ENCODE measurements at places on chromosomes 12 and 14.

GRCh38 chr12:65799331-65799730 is 25.0 kb upstream of the HMGA2 start:
- DNase-seq, result no peak

DNA sequence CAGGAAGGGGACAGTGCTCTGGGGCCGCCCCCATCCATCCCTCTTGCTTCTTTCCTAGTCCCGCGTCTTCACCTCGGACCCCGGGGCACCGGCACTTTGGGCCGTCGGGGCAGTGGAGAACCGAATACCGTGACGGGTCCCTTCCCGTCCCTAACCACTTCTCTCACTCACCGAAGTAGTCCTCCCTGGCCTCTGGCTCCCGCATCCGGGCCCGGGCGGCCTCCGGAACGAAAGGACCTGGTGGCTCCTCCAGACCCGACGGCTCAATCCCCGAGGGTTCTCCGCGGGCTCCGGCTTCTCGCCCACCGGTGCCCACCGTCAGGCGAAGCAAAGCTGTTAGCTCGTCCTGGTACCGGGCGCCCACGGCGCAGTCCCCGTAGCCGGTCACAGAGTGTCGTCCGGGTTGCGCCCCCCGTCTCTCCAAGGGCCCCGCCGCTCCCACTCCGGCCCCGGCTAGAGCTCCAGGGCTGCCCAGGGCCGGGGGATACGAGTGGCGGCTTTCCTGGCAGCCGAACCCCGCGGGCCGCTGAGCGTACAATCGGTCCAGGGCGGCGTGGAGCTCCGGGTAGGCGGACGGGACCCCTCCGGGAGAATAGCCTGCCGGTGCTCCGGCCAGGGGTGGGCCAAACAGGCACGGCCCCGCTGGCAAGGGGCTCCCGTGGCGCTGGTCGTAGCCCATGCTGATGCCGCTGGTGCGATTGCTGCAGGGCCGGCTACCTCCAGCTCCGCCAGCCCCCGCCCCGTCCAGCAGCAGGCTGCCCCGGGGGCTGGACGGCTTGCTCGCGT is 1.1 kb downstream of the AJUBA start:
- DNase-seq, result no peak

DNA sequence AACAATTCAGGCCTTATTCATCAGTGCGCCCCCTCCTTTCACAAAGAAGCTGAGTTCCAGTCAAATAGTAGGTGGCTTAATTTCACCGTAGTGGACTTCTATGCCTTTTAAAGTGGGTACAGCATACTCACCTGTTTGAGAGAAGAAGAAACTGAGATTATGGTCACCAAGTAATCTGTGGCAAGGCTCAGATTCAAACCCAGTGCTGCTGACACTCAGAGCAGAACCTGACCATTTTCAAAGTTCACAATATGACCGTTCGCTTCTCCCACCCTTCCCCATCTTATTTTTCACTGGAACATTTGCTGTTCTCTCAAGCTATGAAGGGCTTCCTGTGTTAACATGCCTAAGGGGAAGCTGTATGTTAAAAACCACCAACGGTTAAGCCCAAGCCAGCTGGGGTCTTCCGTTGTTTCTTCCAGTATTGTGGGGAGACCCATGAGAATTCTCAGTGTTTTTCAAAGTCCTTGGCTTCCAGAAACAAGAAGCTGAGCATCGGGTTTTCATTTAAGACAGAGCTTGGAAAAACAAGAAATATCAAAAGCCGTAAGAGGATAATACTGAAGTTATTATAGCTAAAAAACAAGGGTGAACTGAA is 6.1 kb upstream of the PSMA6 start:
- DNase-seq, result no peak

DNA sequence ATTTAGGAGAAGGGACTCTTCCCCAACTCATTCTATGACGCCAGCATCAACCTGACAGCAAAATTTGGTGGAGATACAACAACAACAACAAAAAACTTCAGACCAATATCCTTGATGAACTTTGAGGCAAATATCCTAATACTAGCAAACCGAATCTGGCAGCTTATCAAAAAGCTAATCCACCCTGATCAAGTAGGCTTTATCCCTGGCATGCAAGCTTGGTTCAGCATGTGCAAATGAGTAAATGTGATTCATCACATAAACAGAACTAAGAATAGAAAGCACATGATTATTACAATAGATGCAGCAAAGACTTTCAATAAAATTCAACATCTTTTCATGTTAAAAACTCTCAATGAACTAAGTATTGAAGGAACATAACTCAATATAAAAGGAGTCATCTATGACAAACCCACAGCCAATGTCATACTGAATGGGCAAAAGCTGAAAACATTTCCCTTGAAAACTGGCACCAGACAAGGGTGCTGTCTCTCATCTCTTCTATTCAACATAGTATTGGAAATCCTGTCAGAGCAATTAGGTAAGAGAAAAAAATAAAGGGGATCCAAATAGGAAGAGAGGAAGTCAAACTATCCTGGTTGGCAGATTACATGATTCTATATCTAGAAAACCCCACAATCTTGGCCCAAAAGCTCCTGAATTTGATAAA is 233.3 kb downstream of the CCDC59 start:
- no peak for DNase-seq
